ENCODE measurements at places on chromosomes 16 and 17.

- no peak for DNase-seq
These were observed 430 bp downstream of the TSEN54 start for GRCh38 chr17:75516619-75517296.

- DNase-seq: no peak
These were observed 37.2 kb upstream of the HS3ST3A1 start for GRCh38 chr17:13638855-13639458.

GRCh38 chr17:81470944-81471817 lies 41.4 kb downstream of the ACTG1 start:
- no peak for DNase-seq

- DNase-seq: no peak
These were observed 177.8 kb downstream of the CCDC182 start for GRCh38 chr17:57567251-57567650.

GRCh38 chr16:89860747-89861304 lies 12.6 kb upstream of the TCF25 start:
- peak; percentile 10 for DNase-seq

DNA sequence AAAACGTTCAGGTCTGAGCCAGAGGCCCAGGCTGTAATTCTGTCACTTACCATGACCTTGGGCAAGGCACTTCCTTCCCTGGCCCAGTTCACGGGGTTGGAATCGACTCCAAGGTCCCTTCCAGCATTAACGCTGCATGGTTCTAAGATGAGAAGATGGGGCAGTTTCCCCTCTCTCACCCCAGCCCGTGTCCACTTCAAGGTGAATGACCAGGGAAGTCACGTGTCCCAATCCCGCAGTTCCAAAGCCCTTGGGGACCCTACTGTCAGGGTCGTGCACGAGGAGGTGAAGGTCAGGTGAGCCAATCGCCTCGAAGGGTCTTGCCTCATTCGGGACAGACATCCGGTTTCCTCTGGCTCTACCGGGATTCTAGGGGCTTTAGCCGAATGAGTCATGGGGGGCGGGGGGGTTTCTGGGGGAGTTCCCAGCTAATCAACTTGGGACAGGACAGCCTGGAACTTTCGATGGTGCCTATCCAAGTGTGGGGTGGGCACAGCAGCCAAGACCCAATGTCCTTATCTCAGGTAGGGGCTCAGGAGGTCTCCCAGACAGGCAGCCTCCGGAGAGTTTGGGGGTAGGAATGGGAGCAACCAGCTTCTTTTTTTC lies 762 bp upstream of the CSF3 start:
- no peak for DNase-seq

DNA sequence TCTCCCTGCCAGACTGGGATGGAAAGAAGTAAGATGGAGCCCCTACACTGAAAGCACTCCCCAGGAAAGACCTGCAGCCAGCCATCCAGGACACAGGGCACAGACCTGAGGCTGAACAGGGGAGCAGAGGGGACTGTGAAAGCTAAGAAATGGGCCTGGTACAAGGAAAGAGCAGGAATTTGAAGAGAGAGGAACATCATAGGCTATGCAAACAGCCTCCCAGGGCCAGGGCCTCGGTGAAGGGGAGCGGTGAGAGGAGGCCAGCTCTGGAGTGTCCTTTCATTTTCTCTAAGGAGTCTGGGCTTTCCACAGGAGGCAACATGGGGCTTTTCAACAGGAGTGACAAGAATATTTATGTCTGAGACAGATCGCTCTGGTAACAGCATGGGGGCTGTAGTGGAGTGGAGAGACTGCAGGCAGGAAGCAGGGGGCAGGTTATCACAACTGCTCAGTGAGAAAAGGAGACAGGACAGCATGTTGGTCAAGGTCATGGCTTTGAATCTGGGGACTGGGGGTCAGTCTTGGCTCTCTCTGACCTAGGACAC lies 50.1 kb downstream of the TOM1L2 start:
- no peak for DNase-seq

DNA sequence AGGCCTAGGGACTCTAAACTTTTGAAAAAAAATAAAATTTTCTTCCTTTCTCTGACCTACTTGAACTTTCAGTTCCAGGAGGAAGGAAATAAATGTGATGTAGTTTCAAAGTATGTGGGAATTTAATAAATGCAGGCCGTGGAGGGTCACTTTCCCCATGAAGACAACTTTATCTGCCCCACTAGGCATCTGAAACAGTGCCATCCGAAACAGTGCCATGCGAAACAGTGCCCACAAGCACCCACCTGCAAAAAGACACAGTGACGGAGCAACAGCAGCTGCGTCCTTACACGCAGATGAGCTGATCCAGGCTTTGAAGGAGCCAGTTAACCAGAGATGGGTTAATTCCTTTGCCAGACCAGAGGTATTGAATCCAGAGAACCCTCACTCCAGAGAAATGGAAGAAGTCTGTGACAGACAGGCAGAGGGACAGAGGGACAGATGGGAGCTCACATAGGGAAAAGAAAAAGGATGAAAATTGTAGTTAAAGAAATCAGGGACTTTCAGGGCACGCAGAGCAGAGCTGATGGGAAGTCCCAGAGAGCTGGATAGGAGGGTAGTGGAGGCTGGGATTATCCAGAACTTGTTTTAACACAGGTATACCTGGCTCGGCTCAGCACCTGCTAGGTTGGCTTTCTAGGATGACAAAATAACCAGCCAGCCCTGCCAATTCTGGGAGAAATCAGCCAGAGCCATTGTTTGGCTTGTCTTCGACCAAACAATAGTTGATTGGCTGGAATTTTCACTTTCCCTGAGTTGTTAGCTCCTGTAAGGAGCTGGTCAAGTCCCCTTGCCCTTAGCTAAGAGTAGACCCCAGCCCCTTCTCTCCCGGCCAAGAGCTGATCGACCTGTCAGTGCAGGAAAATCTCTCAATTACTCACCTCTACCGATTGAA lies 17.1 kb upstream of the HOXB13 start:
- DNase-seq: no peak

DNA sequence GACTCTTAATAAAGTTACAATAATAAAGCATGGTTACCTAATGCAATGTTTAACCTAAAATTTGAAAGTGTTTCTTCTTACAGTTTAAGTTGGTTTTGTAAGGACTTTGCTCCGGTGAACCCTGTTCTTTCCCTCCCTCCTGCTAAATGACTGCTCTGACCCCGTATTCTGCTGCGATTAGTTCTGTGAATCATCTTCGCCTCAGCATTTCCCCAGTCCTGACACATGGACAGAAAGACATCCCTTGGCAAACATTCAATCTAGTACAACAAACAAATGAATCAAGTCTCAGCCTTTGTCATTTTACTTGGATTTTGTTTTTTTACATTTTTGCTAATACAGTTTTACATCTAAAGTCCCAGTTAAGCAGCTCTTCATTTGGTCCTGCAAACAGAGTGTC lies 15.4 kb downstream of the KCNJ2 start:
- DNase-seq: no peak

DNA sequence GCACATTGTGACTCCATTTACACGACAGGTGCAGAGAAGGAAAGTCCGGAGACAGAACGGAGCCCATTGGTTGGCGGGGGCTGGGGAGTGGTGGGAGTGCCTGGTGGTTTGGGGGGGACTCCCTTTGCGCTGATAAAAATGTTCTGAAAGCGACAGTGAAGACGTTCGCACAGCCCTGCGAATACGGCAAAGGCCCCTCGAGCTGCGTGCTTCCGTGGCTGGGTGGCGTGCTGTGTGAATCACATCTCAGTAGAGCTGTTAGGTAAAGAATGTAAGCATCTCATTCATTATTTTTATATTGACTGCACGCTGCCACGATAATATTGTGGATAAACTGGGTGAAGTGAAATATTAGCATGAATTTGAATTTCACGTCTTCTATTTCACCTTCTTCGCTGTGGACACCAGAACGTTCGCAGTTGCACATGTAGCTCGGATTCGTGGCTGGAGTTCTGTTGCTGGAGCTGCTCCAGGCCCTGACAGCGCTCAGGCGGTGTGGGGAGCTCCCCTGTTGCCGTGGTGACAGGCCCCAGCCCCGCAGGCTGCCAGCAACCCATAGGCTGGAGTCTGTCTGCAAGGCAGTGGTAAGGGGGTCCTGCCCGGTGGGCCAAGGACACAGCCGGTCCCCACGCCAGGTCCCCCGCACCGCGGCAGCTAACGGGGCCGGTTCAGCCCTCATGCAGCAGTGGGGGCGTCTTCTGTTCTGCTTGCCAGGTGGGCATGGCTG lies 44.6 kb downstream of the SOX8 start:
- peak; percentile 71 for DNase-seq

GRCh38 chr17:45035848-45036247 lies 15.6 kb downstream of the DCAKD start:
- DNase-seq: no peak

DNA sequence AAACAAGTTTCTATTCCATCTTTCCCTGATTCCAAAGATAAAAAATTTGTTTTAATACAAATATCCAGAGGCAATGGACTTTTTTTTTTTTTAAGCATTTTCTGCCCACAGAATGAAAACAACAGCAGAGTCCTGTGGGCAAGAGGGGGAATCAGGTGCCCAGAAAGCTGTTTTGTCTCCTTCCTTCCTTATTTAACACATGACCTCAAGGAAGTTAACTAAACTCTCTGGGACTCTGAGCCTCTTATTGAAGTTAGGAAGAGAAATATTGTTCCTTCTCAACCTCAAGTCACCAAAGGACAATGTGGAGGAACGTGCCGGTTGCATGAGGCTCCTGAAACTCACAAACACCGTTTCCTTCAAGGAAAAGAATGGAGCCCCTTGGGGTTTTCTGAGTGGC lies 34.9 kb downstream of the LITAF start:
- DNase-seq: no peak

DNA sequence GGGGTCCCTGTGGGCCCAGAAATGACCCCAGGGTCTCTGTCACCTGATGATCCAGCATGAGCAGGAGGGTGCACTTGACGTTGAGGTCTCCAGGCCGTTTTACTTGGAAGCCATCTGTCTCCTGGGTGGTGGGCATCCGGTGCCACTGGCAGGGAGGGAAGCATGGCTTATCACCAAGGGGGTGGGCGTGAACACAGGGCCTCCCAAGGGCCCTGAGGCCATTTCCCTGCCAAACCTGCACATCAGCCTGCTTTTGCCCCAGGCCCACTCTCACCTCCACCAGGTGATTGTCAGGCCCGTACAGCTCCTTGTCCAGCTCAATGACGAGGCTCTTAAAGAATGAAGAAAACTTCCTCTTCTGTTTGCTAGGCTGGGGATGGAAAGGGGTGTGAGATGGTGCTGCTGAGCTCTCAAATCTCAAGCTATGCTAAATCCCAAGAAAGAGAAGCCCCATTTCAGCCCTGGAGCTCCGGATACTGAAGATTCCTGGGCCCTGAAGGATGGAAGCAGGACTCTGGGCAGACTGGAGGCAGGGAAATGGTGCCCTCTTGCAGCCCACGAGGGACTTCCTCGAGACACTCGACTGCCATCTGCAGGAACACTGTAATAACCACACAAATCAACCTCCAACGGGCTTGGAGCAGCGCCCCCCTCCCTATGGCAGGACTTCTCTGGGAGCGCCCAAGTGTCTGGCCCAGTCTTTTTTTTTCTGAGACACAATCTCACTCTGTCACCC lies 7.1 kb upstream of the FTSJ3 start:
- peak; percentile 18 for DNase-seq

DNA sequence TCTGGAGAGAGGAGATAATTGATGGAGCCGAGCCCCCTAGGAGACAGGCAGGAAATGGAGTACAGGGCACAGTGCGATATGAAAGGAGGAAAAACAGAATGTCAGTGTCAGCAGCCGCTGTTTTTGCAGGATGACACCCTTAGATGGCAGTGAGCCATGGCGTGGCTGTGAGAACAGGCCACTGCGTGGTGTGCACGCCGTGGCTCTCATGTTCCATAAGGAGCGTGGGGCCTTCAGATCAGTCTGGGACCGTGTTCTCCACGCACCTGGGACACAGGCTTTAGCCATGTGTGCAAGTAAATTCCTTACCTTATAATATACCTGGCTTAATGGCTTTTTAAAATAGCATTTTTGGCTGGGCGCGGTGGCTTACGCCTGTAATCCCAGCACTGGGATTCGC lies 198.0 kb downstream of the KATNIP start:
- DNase-seq: no peak

DNA sequence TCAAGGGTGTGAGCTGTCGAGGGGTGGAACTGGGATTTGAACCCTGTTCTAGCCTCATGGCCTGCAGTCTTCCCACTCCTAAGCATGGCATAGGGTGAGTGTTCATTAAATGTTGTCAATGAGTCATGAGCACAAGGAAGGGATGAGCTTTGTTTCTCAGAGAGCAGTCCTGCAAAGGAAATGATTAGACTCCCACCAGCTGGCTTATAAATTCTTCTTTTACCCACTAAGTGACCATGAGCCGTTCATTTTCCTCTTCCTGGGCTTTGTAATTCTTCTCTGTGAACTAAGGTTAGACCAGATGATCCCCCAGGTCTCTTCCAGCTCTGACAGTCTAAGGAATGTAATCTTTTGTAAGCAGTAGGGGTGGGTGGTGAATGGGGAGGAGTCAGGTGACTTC lies 47.9 kb upstream of the HNF1B start:
- DNase-seq: no peak

DNA sequence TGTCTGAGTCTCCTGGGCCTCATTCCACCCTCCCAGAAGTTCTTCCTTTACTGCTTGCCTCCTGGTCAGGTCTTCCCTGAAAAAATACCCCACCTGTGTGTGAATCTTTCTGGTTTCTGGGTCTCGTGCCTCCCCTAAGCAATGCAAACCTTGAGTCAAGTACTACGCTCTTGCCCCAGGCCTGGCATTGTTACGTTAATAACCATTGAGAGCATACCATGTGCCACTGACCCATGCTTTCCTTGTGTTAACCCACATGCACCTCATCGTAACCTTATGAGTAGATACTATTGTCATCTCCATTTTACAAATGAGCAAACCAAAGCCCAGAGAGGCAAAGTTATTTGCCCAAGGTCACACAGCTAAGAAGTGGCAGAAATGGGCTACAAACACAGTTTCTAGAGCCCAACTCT lies 25.4 kb upstream of the TOB1 start:
- DNase-seq: no peak

GRCh38 chr16:73071131-73071940 lies 23.4 kb upstream of the ZFHX3 start:
- DNase-seq: no peak

DNA sequence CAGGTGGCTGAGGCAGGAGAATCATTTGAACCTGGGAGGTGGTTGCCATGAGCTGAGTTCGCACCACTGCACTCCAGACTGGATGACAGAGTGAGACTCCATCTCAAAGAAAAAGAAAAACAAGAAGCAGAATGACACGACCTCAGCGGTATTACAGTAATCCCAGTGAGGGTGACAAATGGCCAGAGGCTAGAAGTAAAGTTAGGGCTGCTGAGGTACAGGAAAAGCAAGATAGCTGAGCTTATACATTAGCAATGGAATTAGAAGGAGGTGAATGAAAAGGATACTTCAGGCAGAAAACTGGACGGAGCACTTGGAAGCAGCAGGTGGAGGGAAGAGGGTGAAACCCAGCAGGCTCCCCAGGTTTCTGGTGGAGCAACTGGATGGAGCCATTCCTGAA lies 26.1 kb upstream of the AMZ2 start:
- DNase-seq: no peak

All from caudate nucleus (tissue), 63 donors.